Activated CD4-positive, alpha-beta T cell treated with anti-CD3 and anti-CD28 coated beads, Interleukin-2, amount 10 ng/mL, durations not matched to agents 24 days and 14 days (primary cell): ENCODE measurements at places on chromosomes 16 and 17. TPM values are rescaled to one million over a fixed set of nuclear protein-coding genes. Genes with fewer than 3 reads are reported as not detected.

DNA sequence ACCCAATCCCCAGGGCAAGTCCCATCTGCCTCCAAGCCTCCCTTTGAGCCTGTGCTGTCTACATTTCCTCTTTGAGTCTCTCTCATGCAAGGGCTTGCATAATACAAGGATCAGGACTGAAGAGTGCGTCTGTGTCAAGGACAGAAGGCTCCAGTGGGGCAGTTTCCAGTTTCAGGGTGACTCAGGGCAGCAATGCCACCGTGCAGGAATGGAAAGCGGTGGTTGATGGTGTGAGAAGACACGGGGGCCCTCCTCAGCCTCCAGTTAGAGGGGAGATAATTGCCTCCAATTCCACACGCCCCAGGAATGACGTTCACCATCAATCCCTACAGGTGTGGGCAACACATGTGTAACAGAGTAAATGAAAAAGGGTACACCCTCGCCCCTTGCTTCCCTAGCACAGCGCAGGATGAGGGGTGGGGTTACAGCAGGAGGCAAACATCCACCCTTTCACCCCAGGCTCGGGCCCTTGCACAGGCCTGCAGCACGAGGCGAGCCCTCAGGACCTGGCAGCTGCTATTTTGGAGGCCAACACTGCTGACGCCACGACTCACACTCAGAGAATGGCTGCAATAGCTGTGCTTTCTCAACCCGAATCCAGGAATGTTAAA lies 24.8 kb upstream of the SLC25A19 start:
- H3K4me1 ChIP-seq: peaks cover 19% of the 10 kb centered on the region
- peaks cover 12% of the 10 kb centered on the region for H3K36me3 ChIP-seq
- peak overlapping the region; percentile 78 for H3K27ac ChIP-seq
- peak overlapping the region; percentile 28 for H3K4me3 ChIP-seq

- H3K4me3 ChIP-seq: no peak overlapping the region
- H3K27me3 ChIP-seq: peaks cover 2% of the 10 kb centered on the region
- no peaks in the 10 kb centered on the region for H3K4me1 ChIP-seq
- no peak for DNase-seq
- no peaks in the 10 kb centered on the region for H3K36me3 ChIP-seq
Observed at GRCh38 chr17:33175562-33175961, 117.5 kb downstream of the ASIC2 start.

Gene CDH3
- total RNA-seq: 0.19 and 0.37 TPM in 2 replicates

- no peak overlapping the region for H3K4me3 ChIP-seq
- H3K27me3 ChIP-seq: peaks cover 59% of the 10 kb centered on the region
- H3K36me3 ChIP-seq: peaks cover 6% of the 10 kb centered on the region
- H3K27ac ChIP-seq: peak overlapping the region; percentile 25
Observed at GRCh38 chr16:51154271-51155171, 3.5 kb upstream of the SALL1 start.

Gene ARL17A
- 21.3 and 23.5 TPM in 2 replicates for total RNA-seq

GRCh38 chr16:49778202-49778930 lies 77.5 kb downstream of the ZNF423 start:
- no peak overlapping the region for H3K27ac ChIP-seq
- no peak overlapping the region for H3K4me3 ChIP-seq

Gene METTL16
- total RNA-seq: 59.5 and 61.1 TPM in 2 replicates

- H3K27ac ChIP-seq: no peak overlapping the region
- H3K4me1 ChIP-seq: no peaks in the 10 kb centered on the region
- H3K36me3 ChIP-seq: no peaks in the 10 kb centered on the region
Observed at GRCh38 chr16:65125871-65126270, 4.0 kb upstream of the CDH11 start.

Gene RAB26
- total RNA-seq: 0.83 and 1.0 TPM in 2 replicates

DNA sequence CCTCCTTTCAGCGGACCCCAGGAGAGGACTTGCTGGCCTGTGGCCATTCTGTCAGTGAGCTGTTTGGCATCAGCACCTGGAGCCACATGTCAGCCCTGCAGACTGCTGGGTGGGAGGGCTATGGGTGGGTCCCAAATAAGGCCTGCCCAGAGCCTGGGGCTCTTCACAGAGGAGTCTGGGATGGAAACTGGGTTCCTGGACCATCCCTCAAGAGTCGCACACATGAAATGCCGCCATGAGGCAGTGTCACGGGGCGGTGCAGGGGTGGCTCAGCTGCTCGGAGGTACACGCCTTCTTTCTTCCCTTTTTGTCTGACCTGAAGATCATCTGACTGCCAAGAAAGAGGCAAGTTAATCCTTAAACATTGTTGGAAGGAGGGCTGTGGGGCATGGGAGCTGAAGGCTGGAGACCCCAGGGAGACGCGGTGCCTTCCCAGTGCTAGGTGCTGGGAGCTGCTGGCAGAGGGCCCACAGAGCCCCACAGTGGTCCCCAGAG lies 14.8 kb downstream of the MPRIP start:
- no peak overlapping the region for H3K4me3 ChIP-seq
- no peaks in the 10 kb centered on the region for H3K27me3 ChIP-seq
- DNase-seq: no peak
- H3K36me3 ChIP-seq: peaks cover 2% of the 10 kb centered on the region
- peaks cover 16% of the 10 kb centered on the region for H3K4me1 ChIP-seq
- H3K27ac ChIP-seq: no peak overlapping the region

- no peaks in the 10 kb centered on the region for H3K27me3 ChIP-seq
- no peaks in the 10 kb centered on the region for H3K4me1 ChIP-seq
- peaks cover 9% of the 10 kb centered on the region for H3K36me3 ChIP-seq
- H3K27ac ChIP-seq: no peak overlapping the region
- no peak for DNase-seq
- H3K4me3 ChIP-seq: no peak overlapping the region
Observed at GRCh38 chr17:46739982-46740381, 78.5 kb downstream of the WNT3 start.

GRCh38 chr17:38466346-38467315 lies 38.4 kb downstream of the ARHGAP23 start:
- H3K4me1 ChIP-seq: no peaks in the 10 kb centered on the region
- no peak overlapping the region for H3K4me3 ChIP-seq
- no peaks in the 10 kb centered on the region for H3K27me3 ChIP-seq
- H3K27ac ChIP-seq: no peak overlapping the region

DNA sequence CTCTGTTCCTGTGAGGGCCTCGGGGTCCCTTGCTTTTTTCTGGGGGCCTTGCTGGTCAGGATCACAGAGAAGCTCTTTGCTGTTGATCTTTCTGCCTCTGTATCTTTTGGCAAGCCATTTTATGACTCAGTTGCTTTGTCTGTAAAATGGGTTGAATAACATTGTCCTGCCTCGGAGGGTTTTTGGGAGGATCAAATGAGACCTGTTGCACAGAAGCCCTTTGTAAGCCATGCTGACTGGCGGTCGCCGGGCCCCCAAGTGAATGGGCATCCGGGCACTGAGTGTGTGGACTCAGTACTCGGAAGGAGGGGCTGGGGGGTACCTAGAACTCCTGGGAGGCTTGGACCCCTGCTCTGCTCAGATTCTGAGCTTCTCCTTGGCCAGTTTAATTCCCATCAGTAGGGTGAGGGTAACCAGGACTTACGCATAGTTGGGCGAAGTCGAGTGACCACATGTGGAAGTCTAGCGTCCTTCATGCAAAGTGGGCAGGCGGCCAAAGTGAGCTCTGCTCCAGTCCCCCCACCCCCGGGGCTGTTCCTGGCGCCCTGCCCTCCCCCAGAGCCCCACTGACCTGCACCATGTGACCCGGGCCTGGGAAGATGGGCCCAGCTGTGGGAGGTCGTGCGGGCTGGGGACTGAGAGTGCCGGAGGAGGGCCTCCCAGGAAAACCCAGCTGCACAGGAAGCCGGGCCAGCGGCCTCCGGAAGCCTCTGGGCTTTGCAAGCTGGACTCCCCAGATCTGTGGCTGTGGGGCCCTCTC lies 284.0 kb downstream of the SEC14L1 start:
- peaks cover 15% of the 10 kb centered on the region for H3K36me3 ChIP-seq
- no peak overlapping the region for H3K27ac ChIP-seq
- DNase-seq: no peak
- peaks cover 58% of the 10 kb centered on the region for H3K4me1 ChIP-seq

DNA sequence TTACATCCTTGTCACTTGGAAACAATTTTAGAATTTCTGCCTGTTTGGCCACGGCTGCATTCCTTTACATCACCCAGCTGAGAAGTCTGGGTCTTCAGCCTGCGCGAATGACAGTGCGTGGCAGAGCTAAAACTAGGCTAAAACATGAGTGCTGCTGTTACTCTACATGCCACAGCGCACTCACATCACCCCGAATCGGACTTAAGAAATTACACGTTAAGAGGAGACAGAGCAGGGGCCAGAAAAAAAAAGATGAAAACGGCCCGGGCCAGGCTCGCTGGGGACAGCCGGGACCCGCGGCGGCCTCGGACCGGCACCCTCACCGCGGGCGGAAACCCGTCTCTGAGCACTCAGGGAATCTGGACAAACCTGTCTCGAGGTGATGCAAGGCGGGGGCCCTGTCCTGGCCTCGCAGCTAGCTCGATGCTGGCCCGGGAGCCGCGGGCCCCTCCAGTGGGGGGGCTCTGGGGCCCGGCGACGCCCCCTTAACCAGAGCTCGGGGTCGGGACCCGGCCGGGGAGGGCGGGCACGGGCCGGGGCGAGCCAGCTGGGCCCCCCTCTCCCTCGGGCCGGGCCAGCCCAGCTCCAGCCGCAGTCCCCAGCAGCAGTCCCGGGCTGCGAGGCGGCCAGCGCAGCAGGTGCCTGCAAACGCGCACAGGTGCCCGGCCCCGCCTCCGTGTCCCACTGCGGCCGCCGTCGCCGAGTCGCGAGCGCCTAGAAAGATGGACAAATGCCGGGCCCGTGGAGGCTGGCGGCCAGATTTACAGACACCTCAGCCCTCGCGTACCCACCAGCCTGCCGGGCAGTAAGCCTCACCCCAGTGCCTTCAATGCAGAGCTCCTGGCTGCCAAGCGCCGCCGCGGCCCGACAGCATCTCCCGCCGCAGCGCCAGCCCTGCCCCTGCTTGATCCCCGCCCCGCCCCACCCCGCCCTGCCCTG lies at the start of gene AKTIP:
AKTIP (minus strand) TSS at position 879 of the 939 bp plus-strand sequence. CDS start 2,950 bp downstream, outside the sequence.
- H3K4me3 ChIP-seq: peak within 1 kb of the TSS; percentile 94
- DNase-seq: peak; percentile 80
- H3K27ac ChIP-seq: peak within 1 kb of the TSS; percentile 94
- peaks cover 18% of the 10 kb centered on the region for H3K36me3 ChIP-seq

- peaks cover 4% of the 10 kb centered on the region for H3K27me3 ChIP-seq
- H3K4me3 ChIP-seq: no peak overlapping the region
- DNase-seq: no peak
Observed at GRCh38 chr17:3986939-3987335, 22.7 kb upstream of the ATP2A3 start.

Gene AARSD1
- total RNA-seq: 78.2 and 78.4 TPM in 2 replicates

DNA sequence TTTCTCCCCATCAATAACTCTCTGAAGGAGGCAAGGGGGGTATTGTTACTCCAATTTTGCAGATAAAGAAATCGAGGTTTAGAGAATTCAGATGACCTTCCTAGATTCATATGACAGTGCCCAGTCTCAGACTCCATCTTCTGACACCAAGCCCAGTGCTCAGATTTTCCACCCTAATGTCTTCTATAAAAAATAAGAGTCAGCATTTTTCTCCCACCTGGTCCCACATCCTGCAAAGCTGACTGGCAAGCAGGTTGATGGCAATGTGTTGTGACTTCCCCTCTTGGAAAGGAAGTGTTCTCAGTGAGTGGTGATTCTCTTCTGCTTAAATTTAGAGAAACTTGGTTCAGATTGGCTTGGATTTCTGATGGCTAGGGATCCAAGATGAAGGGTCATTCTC lies 129.4 kb downstream of the SOX9 start:
- no peaks in the 10 kb centered on the region for H3K27me3 ChIP-seq
- no peak for DNase-seq
- H3K36me3 ChIP-seq: no peaks in the 10 kb centered on the region
- no peak overlapping the region for H3K4me3 ChIP-seq
- H3K27ac ChIP-seq: no peak overlapping the region

Gene DOC2B
- 0.98 and 1.0 TPM in 2 replicates for total RNA-seq

DNA sequence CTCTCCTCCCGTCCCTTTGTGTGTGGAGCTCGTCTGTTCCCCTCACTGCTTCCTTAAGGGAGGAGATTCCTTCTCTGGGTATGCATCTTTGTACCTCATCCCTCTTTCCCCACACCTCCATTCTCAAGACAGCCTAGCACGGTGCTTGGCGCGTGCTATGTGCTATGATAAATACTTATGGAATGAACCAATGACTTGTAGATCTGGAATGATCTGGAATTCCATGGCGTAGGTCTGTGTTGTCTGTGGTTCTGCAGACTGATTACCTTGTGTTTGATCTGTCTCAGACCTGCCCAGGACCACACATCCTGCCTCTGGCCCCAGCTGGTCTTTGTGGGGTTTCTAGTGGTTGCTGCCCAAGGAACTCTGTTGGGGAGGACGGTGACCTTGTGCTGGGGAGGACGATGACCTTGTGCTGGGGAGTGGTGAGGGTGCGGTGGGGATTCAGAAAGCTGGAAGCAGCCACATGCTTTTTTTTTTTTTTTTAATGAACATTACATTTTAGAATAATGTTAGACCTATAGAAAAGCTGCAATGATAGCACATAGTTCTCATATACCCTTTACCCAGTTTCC lies 33.5 kb upstream of the ETV4 start:
- peaks cover 21% of the 10 kb centered on the region for H3K4me1 ChIP-seq
- peak overlapping the region; percentile 72 for H3K27ac ChIP-seq
- no peaks in the 10 kb centered on the region for H3K36me3 ChIP-seq
- DNase-seq: no peak
- H3K27me3 ChIP-seq: peaks cover 12% of the 10 kb centered on the region
- H3K4me3 ChIP-seq: no peak overlapping the region

- peaks cover 70% of the 10 kb centered on the region for H3K36me3 ChIP-seq
- no peaks in the 10 kb centered on the region for H3K27me3 ChIP-seq
- no peak overlapping the region for H3K4me3 ChIP-seq
- no peak for DNase-seq
- H3K27ac ChIP-seq: peak overlapping the region; percentile 58
- peaks cover 22% of the 10 kb centered on the region for H3K4me1 ChIP-seq
Observed at GRCh38 chr16:8814095-8814806, 16.6 kb downstream of the PMM2 start.

DNA sequence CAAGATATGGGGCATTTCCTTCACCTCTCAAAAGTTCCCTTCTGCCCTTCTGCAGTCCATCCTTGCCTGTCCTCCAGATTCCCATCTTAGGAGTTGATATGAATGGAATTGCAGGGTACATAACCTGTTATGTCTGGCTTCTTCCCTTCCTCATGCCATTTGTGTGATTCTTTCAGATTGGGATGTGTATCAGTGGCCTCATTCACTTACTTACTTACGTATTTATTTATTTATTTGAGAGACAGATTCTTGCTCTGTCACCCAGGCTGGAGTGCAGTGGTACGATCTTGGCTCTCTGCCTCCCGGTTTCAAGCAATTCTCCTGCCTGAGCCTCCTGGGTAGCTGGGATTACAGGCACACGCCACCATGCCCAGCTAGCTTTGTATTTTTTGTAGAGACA lies 6.2 kb upstream of the TMEM94 start:
- H3K4me3 ChIP-seq: no peak overlapping the region
- H3K36me3 ChIP-seq: no peaks in the 10 kb centered on the region
- peaks cover 6% of the 10 kb centered on the region for H3K4me1 ChIP-seq
- DNase-seq: no peak
- peaks cover 2% of the 10 kb centered on the region for H3K27me3 ChIP-seq
- no peak overlapping the region for H3K27ac ChIP-seq

Gene DHRS7C
- total RNA-seq: not detected in 2 replicates

DNA sequence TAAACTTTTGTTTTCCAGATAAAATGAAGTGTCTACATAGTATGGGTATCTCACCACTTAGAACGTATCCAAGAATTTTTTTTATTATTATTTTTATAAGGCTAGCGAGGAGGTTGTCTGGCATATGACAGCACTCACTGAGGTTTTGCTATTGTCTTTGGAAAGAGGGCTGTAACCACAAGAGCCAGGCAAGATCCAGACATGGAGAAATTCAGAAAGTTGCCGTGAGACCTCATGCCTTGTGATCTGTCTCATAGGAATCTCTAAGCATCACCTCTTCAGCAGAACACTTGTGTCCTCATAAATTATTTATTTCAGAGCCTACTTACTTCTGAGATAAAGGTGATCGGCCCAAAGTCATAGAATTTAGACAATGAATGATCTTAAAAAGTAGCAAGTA lies 410.8 kb downstream of the CDH11 start:
- DNase-seq: no peak
- no peak overlapping the region for H3K4me3 ChIP-seq
- H3K4me1 ChIP-seq: no peaks in the 10 kb centered on the region
- no peaks in the 10 kb centered on the region for H3K27me3 ChIP-seq
- H3K27ac ChIP-seq: no peak overlapping the region
- H3K36me3 ChIP-seq: no peaks in the 10 kb centered on the region
